ENCODE measurements at places on chromosomes 6 and 20. TPM values are rescaled to one million over a fixed set of nuclear protein-coding genes. Genes with fewer than 3 reads are reported as not detected.

Gene SIGLEC1
- not detected for total RNA-seq

Gene FILIP1
- total RNA-seq, result not detected

DNA sequence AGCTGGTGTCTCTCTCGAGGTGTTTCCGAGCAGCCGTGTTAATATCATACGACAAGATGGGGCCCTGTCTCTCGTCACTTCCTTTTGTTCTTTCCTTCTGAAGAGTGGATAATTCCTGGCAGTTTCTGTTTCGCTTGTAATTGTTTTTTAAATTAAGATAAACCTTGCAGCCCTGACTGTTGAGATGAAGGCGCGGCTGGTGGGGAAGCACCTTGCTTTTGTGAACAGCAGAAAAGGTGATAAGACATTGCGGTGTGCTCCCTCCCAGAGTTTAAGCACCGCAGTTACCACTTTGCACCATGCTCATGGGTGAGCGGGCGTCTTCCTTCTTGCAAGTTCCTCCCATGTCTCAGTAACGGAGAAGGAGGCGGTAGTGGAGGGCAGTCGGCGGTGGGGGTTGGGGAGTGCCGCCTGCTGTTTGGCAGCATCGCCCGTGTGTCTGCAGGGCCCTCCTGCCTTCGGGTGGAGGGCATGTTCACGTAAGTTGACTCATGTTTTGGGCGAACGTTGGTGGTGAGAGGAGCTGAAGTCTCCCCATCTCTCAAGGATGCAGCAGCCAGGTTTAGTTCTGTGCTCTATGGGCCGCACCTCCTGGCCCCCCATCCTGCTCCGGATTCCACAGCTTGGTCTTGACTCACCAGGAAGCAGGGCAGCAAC, 345.9 kb downstream of the TAF4 start:
- no peak for DNase-seq

DNA sequence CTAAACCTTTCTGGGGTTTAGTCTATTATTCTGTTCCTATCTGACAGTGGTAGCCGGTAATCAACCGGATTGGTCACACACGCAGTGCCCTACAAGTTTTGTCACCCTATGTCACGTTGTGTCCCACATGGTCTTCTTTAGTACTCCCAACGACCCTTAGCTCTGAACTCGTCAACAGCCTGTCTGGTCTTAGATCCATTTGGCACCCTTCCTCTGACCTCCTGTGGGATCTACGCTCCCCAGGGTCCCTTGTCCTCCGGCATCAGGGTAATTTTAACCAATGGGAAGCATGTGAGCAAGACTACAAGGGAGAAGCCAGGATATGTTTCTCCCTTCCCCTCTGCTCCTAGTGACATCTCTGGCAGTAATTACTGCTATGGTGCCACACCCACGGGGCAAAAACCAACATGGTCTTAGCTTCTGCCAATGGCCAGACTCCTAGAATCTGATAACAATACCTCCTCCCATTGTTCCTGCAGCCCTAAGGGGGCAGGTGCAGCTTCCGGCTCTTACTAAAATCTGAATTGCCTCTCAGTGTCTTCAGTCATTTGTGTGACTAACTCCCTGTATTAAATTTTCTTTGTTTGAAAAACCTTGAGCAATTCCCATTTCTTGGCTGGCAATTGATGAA, 56.6 kb downstream of the MAFB start:
- no peak for DNase-seq

Gene CLPSL2
- total RNA-seq, result not detected

Gene ETV7
- total RNA-seq, result not detected

GRCh38 chr6:170247178-170247701, 43.6 kb downstream of the DLL1 start:
- DNase-seq, result no peak

- no peak for DNase-seq
Measured at GRCh38 chr6:107466062-107466461, 6.7 kb upstream of the PDSS2 start.

- no peak for DNase-seq
Measured at GRCh38 chr6:165769884-165770283, 106.8 kb upstream of the PDE10A start.

DNA sequence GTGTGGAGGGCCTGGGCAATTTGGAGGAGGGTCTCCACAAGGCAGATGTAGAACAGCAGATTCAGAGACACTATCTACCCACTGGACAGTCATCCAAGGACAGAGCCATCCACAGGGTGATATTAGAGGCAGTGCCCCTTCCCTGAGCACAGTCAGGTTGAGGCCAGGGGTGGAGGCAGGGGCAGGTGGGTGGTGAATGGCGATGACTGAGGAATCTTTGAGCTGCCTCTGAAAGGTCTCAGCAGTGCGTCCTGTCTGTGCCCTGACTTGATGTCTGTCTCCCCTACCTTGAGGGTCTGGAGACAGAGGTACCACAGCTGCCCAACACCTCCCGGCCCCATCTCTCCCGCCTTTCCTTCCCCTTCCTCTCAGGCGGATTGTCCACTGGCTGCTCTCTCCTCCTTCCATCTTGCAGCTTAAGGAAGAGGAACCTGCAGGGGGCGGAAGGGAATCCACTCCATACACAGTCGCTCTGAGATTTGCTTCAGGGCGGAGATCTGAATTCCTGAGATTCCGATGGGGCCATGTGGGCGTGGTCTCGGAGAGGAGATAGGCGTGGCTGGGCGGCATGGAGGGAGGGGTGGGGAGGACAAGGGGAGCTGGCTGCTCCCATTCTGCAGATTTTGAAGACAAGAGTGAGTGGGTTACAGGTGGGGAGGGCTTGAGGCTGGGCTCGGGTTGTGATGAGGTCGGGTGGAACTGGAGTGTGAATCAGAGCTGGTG, 1.7 kb downstream of the MUCL3 start:
- peak; percentile 86 for DNase-seq

GRCh38 chr6:30640481-30640880, 6.5 kb upstream of the C6orf136 start:
- no peak for DNase-seq

Gene MUC21
- not detected for total RNA-seq

GRCh38 chr20:8292793-8293192, 160.7 kb downstream of the PLCB1 start:
- DNase-seq, result no peak

GRCh38 chr6:159726255-159726917, 920 bp upstream of the WTAP start:
- no peak for DNase-seq

Gene RIPPLY2
- total RNA-seq, result not detected

GRCh38 chr20:3071610-3072529, at the start of gene OXT:
OXT (plus strand) TSS chr20:3071620; CDS start chr20:3071656, 36 bp downstream.
- no peak for DNase-seq

DNA sequence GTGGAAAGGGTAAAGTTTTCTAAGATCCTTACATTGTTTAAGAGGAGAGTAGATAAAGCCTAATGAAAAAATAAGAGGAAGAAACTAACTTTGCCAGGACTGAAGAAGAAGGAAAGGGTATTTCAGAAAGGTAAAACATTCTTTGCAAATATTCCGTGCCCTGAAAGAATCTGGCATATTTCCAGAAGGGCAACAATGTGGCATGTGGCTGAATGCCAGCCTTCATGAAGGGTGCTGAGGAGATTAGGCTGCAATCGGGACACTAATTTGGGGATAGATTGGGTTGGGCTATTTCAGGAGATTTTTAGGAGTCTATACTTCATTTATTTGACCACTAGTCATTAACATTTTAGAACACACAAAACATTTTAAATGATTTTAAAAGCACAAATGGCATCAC, 16.2 kb upstream of the UFL1 start:
- DNase-seq, result no peak

DNA sequence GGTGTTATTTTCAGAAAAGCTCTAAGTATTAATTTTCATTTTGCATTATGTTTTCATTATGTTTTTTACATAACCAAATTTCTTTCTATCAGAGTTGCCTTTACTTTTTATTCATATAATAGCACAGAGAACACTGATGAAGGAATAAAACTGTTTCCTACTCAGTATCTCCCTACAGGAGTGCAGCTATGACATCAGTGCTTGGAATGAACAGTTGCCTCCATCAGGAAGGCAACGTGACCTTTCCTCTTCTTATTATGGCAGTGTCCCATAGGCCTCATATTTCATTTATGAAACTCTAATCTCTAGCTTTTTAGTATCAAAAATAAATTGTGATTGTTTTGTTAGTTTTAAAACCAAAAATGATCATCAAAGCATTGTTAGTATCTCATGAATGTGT, 712.8 kb downstream of the CD109 start:
- no peak for DNase-seq

- DNase-seq, result no peak
Measured at GRCh38 chr6:142702501-142703460, 242.2 kb downstream of the HIVEP2 start.

GRCh38 chr20:8078528-8078914, 53.5 kb upstream of the PLCB1 start:
- no peak for DNase-seq

Gene FOXP4
- 11.0 TPM for total RNA-seq

DNA sequence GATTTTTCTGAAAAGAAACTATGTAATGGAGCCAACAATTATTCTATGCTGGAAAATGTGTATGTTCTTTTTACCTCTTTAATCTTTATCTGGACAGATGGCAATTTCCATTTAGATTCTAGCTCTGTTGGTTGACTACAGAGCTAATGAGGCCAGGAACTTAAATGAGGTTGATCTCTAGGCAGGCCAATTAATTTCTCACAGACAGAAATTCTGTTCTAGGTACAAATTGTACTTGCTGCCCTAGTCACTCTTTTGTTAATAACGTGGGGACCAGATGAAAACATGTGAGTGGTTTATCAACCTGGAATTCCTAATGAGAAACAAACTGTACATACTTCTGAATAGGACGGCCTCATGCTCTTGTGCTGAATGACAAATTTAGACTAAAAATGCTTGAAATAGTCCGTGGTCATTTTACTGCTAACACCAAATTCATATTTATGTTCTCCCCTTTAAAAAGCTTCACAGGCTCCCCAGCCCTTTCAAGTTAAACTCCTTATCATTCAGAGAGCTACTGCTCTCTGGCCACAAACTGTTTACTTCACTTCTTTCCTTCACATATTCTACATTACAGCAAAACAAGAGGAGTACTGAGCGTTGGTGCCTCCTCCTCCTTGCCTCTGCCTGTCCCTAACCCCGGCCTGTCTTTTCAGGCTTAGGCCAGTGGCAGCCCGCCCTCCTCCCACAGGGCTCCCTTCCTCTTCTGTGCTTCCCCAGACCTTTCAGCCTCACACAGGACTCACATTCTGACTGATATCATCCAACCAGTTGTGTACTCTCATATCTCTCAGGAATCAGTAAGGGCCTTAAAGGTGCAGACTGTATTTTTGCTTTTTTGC, 41.4 kb downstream of the DTNBP1 start:
- DNase-seq, result no peak

- DNase-seq, result peak; percentile 71
Measured at GRCh38 chr6:31952140-31952805, 6.4 kb downstream of the CFB start.

GRCh38 chr6:121731381-121731780, 295.9 kb downstream of the GJA1 start:
- DNase-seq, result no peak

Gene SSTR4
- not detected for total RNA-seq

GRCh38 chr6:145060714-145061113, 674.6 kb downstream of the EPM2A start:
- no peak for DNase-seq

Gene DLK2
- 0.74 TPM for total RNA-seq

Gene RNF182
- total RNA-seq, result not detected

- DNase-seq, result no peak
Measured at GRCh38 chr6:163635731-163636364, 221.3 kb downstream of the QKI start.

- DNase-seq, result peak; percentile 82
Measured at GRCh38 chr6:159720708-159721107, 6.6 kb upstream of the WTAP start.

DNA sequence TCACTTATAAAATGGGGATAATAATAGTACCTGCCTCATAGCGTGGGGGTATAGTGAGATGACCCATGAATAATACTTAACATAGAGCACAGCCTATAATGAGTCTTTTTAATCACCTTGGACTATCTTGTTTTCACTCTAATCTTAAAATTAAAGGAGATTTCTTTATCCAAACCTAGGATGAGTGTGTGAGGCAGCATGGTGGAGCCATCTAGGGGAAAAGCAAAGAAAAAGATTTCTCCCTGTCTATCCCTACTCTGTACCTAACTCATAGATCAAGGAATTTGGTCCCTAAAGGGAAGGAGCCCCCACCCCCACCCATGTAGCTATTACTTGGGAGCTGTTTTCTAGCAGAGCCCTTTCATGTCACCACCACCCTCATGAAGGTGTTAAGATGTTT, 45.2 kb upstream of the PAK5 start:
- no peak for DNase-seq

- no peak for DNase-seq
Measured at GRCh38 chr6:133033263-133033662, 207.9 kb upstream of the EYA4 start.

- no peak for DNase-seq
Measured at GRCh38 chr6:41997456-41997855, 52.9 kb upstream of the TAF8 start.

Gene SF3B5
- 263 TPM for total RNA-seq

Gene ZBTB22
- total RNA-seq, result 6.6 TPM

Gene HSPA12B
- total RNA-seq, result not detected

GRCh38 chr6:3205913-3206312, 21.5 kb downstream of the TUBB2B start:
- DNase-seq, result no peak

Gene THBD
- not detected for total RNA-seq

- DNase-seq, result no peak
Measured at GRCh38 chr6:100427452-100427851, 37.3 kb downstream of the SIM1 start.

DNA sequence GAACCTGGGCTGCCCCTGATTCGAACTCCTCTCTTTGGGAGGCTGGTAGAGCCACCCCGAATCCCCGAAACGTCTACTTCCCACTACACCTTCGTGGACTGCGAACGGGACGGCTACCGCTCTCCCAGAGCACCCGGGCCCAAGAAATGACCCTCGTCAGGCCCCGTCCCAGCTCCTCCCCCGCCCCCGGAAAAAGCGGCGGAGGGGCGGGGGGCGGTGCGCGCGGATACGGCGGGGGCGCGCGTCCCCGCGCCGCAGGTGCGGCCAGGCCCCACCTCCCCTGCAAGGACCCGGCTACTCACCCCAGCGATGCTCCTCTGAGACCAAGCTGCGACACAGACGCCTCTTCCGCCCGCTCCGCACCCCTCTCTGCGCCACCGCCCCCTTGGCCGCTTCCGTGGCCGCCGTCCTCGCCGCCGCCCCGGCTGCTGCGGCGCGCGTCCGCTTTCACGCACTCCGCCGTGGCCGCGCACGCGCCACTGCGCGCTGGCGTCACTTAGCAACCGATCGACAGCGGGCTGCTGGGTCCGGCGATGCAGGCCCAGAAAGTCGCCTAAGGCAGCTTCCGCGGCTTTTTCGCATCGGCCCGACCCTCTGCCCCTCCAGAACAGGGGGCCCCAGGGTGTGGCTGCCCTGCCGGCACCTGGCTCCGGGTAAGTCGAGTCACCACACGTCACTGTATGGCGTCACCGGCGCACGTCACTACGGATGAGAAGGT, at the start of gene BTBD9:
Gene BTBD9, minus strand, starts transcription at position 432 of the 718 bp plus-strand sequence.
- peak; percentile 45 for DNase-seq

Gene UBR2
- 29.3 TPM for total RNA-seq

GRCh38 chr6:151649835-151650234, 156.0 kb downstream of the CCDC170 start:
- DNase-seq, result peak; percentile 43
